T-helper 22 cell (primary cell): ENCODE measurements at places on chromosomes 7 and 10.

- no peak for DNase-seq
Measured at GRCh38 chr10:90927293-90927692, 6.4 kb upstream of the ANKRD1 start.

DNA sequence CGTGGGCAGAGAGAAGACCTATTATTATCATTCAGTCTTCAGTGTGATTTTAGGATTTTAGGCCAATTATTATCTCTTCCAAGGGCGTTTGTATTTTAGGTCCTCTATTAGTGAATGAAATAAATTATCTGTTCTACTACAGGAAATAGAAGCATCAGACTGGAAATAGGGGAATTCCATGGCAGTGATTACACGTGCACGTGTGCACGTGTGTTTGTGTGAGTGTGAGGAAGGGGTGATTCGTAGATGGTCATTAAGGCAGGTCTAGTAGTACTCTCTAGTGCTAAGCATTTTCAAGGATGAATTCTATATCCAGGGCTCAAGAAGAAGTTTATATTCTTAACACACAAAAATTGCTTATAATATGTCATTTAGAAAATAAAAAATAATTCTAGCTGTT is 623.2 kb downstream of the GATA3 start:
- no peak for DNase-seq

DNA sequence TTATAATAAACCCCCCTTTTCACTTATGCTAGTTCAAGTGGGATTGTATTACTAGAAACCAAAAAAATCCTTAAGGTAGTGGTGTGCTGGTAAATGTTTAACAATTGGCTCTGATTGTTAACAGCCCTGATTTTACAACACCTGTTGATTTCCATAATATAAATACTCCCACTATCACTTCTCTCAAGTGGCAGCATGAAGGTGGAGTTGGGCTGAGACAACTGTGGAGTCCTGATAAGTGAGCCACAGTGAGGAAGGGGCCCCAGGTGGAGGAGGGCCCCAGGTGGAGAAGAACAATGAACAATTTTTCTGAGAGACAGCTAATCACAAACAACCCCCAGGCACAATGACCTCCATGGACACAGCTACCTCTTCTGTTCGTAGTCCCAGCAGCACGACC is 26.4 kb downstream of the SSMEM1 start:
- no peak for DNase-seq

- no peak for DNase-seq
Measured at GRCh38 chr7:102073931-102074880, 212.5 kb upstream of the SH2B2 start.

GRCh38 chr7:45347804-45348203 is 190.2 kb downstream of the RAMP3 start:
- DNase-seq, result no peak

DNA sequence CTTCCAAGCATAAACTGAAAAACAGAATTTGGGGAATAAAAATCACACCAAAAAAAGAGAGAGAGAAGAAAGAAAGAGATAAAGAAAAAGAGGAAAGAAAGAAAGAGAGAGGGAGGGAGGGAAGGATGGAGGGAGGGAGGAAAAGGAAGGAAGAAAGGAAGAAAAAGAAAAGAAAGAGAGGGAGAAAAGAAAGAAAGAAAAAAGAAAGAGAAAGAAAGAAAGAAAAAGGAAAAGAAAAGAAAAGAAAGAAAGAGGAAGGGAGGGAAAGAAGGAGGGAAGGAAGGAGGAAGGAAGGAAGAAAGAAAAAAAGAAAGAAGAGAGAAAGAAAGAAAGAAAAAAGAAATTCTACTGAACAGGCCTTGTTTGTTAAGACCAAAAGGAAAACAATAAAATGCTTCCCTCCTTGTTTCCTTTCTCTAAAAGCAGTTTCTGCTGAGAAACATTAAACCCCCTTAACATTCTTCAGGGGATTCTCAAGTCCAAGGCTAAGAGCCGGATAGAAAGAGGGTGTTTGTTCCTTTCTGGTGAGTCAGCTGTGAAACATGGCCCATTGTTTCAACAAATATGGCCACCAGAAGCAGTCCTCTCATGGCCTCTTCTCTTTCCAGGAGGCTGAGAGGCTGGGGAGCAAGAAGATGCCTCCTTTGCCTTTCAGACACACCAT is 46.9 kb upstream of the GPAM start:
- DNase-seq, result no peak

DNA sequence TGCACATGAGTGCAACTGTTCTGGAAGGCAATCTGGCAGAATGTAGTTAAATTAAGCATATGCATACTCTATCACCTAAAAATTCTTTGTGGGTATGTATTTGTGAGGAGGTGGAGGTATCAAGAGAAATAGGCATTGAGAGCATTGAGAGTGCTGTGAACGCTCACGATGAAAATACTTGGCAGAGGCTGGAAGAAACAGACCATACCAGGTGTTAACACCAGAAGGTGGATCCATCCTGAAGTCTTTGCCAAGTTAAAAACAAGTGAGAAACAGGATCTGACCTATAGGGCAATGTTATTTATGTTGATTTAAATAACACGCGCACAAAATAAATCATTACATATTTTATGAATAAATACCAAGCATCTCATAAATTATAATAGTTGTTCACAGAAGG is 311.6 kb downstream of the PCLO start:
- no peak for DNase-seq
